ENCODE measurements at places on chromosomes 4 and X.
A peak's percentile ranks its signal among the peaks of the same experiment; 100 is the strongest.

- no peak for DNase-seq
These were observed 1309.0 kb upstream of the PABPC4L start for GRCh38 chr4:135510582-135510981.

- no peak for DNase-seq
These were observed 1.6 kb upstream of the PDGFRA start for GRCh38 chr4:54227256-54228055.

GRCh38 chr4:6668391-6668790 lies 25.3 kb upstream of the S100P start:
- DNase-seq = no peak

DNA sequence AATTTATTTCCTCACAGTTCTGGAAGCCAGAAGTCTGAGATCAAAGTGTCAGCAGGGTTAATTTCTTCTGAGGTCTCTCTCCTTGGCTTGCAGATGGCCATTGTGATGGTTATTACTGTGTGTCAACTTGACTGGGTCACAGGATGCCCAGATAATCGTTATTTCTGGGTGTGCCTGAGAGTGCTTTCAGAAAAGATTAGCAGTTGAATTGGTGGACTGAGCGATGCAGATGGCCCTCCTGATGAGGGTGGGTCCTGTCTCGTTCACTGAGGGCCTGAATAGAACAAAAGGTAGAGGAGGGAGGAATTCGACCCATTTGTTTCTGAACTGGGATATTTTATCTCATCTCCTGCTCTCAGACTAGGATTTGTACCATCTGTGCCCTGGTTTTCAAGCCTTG lies 15.7 kb downstream of the SMIM43 start:
- DNase-seq = no peak

- DNase-seq = no peak
These were observed 60.9 kb upstream of the PRPS1 start for GRCh38 chrX:107567370-107567769.

- no peak for DNase-seq
These were observed 903.8 kb downstream of the STIM2 start for GRCh38 chr4:27764526-27764837.

DNA sequence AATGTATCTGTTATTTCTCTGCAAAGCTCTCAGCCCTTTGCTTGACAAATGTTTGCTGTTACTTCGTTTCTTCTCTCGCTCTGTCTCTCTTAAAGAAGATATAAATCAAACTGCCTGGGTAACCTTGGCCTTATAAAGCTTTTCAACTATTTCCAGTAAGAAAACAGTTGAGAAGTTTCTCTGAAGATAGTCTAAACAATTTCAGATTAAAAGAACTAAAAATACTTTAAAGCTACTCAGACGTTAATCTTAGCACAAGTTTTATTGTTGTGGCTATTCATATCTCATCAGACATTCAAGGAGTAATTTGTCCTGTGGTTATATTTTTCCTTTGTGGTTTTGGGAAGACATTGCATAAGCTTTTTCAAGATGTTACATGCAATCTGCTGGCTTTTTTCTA lies 22.6 kb downstream of the HOPX start:
- DNase-seq = no peak

DNA sequence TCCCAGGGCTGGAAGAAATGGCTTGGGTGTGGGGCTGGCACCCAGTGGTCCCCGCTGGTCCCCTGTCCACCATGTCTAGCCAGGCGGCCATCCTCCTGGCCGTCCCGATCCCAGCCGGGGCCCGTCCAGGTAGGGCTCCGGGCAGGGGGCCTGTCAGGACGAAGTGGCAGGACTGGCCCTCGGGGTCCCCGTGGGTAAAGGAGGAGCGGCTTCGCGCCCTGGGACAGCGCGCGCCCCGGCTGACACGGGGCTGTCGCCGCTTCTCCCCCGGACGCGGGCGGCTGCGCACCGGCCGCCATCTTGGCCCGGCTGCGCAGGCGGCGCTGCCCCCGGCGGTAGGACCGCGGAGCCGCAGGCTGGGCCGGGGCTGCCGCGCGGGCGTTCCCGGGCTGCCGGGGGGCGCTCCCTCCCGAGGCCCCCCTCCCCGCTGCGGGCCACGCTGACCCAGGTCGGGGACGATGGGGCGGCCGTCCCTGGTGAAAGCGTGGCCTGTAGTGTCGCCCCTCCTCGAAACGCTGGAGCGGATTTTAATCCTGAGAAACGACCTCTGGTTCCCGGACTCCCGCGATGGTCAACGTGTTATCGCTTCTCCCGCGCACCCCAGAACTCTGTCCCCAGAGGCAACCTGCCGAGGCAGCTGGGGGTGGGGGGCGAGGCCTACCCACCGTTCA lies 60.4 kb upstream of the BCOR start:
- no peak for DNase-seq

GRCh38 chrX:51866210-51866609 lies 27.2 kb upstream of the MAGED1 start:
- DNase-seq = no peak

DNA sequence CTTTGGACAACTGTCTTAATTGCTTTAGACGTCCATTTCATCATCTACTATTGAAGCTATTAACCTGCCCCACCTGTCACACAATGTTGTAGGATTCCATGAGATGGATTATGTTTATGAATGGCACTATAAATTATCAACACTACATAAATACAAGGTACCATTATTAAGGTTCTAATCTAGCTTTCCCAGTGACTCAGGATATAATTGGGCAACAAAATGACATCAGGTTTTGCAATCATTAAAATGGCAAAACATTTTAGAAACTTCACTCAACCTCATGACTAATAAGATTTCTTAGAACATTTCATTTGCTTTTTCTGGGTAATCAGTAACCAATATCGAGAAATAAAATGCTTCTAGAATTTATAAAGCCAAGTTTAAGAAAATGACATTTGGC lies 9.2 kb downstream of the HOPX start:
- no peak for DNase-seq

DNA sequence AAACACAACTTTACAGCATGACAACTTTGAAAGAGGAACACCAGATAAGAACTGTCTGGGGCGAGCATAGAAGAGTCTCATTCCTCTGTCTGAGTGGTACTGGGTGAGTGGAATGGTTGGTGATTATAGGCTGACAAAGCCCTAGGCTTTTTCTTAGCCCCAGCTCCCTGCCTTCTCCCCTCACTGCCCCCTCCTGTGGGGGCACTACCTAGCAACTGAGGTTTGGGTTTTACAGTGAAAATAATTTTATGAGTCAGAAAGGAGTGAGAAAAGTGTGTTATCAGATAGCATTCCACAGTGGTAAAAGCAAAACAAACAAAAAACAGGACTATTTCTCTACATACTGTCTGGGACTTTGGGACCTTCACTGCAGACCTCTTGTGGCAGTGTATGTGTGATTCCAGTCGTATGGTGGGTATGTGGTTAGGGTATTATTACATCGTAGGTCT lies 10.5 kb upstream of the TMEM165 start:
- no peak for DNase-seq

- DNase-seq = peak; percentile 2
These were observed 4.8 kb upstream of the CXCL13 start for GRCh38 chr4:77600521-77601451.

GRCh38 chrX:23251043-23251442 lies 83.6 kb upstream of the PTCHD1 start:
- DNase-seq = no peak

DNA sequence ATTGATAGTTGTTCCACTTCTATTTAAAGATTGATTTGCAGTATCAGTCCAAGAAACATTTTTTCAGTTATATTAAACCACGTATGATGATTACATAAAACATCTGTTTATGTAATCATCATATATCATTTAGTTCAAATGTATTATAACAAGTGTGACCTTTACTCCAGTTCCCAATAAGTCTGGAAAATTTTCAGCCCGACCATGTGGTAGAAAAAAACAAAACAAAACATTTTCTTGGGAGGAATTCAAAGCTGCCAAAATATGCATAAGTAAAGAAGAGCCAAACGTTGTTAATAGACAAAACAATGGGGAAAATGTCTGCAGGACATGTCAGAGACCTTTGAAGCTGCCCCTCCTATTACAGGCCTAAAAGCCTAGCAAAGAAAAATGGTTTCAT lies 709.1 kb downstream of the FAT4 start:
- no peak for DNase-seq

- DNase-seq = no peak
These were observed 69.1 kb downstream of the RGS12 start for GRCh38 chr4:3361896-3362295.

DNA sequence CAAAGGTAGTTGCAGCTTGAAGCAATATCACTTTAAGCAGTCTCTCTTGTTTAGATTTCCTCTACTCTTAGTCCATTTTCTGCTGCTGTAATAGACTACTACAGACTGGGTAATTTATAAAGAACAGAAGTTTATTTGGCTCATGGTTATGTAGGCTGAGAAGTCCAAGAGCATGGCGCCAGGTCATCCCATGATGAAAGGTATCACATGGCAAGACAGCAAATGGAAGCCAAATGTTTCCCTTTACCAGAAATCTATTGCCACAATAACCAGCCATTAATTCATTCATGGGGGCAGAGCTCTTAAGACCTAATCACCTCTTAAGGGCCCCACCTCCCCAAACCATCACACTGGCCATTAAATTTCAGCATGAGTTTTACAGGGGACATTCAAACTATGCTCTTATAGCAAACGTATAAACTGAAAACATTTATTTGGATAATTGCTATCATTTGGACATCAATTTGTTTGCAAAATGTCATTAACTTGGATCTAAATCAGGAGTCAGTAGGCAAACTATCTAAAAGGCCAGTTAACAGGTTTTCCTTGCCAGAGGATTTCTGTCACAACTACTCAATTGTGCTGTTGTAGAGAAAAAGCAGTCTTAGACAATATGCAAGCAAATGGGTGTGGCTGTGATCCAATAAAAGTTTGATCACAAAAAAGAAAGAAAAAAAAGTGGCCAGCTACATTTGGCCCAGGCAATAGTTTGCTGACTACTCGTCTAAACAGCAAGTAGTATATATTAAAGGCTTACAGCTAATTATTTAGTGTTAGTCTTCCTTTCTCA lies 75.7 kb upstream of the GUCY1A1 start:
- DNase-seq = no peak

- DNase-seq = no peak
These were observed 30.0 kb upstream of the RASSF6 start for GRCh38 chr4:73650250-73650649.

DNA sequence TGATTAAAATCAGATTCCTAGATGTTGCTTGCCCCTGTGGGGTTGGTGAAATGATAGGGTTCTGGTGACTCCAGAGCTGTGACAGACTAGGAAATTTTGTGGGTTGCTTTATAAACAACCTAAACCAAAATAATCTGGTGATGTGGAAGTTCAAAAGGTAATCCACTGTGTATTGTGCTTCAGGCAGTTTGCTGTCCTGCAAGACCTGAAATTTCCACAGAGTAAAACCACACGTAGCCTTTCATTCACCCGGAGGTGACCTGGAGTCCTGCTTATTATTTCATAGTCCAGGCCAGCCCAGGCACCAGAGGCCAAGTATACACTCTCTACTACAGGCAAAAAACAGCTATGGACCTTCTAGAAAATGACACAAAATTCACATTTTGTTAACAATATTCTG lies 114.6 kb upstream of the CBR4 start:
- DNase-seq = no peak

DNA sequence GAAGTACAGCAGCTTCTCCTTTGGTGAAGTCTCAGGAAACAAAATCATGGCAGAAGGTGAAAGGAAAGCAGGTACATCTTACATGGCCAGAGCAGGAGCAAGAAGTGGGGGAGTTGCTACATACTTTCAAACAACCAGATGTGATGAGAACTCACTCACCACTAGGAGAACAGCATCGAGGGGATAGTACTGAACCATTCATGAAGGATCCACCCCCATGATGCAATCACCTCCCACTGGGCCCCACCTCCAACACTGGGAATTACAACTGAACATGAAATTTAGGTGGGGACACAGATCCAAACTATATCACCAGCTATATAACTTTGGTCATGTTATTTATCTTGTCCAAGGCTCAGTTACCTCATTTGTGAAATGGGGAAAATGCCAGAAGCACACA lies 159.4 kb downstream of the OPHN1 start:
- no peak for DNase-seq

DNA sequence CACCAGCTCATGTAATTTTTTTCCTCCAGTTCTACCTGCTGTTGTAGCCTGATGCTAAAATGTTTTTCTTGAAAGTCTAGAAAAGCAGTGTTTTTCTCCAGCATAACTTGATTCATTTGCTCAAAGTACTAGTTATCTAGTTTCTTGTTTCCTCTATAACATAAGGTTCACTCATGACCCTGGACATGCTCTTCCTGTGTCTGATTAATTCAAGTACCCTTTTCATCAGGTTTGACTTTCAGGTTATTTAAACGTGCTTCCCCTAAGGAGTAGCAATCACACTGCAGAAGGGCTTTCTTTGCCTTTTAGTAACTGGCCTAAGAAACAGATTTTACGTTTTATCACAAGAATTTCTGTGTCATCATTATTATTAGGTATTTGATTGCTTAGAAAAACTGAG lies 66.8 kb upstream of the EGFL6 start:
- DNase-seq = no peak

- no peak for DNase-seq
These were observed 113.9 kb downstream of the CPZ start for GRCh38 chr4:8706216-8707044.

DNA sequence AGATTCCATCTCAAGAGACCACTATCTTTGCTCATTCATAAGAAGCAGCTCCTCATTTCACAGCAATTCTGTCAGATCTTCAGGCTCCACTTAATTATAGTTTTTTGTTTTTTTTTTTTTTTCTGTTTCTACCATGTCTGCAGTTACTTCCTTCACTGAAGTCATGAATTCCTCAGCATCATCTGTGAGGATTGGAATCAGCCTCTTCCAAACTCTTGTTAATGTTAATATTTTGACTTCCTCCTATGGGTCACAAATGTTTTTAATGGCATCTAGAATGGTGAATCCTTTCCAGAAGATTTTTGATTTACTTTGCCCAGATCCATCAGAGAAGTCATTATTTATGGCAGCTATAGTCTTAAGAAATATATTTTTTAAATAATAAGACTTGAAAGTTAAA lies 53.1 kb downstream of the BMP2K start:
- DNase-seq = no peak

- DNase-seq = no peak
These were observed 63.4 kb upstream of the S100G start for GRCh38 chrX:16586377-16587112.

GRCh38 chrX:31608638-31609037 lies 536.8 kb upstream of the FTHL17 start:
- DNase-seq = no peak

DNA sequence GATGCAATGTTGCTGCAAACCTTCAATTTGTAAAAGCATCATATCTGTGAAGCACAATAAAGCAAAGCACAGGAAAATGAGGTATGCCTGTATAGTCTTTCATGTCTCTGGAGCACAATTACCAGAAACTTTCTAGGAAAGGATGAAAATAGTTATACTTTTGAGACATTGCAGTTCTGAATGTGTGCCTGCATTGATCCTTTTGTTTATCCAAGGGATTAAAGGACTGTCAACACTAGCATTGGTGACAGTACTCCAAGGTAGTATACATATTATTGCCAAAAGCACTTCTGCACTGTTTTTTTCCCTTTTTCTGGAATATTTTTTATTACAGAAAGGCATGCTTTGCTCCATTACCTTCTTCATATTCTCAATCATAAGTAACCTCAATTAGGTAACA lies 476.0 kb downstream of the GABRG1 start:
- no peak for DNase-seq

Data from cerebellar nuclear complex (tissue), 1 donor.